Camera-type eye (tissue), 1 donor: ENCODE measurements at places on chromosomes 7 and 10. TPM values are rescaled to one million over a fixed set of nuclear protein-coding genes. Genes with fewer than 3 reads are reported as not detected.

The ANKRD30A gene
- total RNA-seq: not detected

The PILRA gene
- 1.8 TPM for total RNA-seq

The CALML5 gene
- total RNA-seq: 3.3 TPM

The PDE6C gene
- total RNA-seq: 4.2 TPM

The IDI2 gene
- not detected for total RNA-seq

The ABCB1 gene
- 8.0 TPM for total RNA-seq

The IFIT2 gene
- 8.1 TPM for total RNA-seq

The ITIH5 gene
- total RNA-seq: 49.9 TPM

The TRIM50 gene
- total RNA-seq: not detected

The MSANTD7 gene
- 28.4 TPM for total RNA-seq

The TFPI2 gene
- total RNA-seq: 57.5 TPM

The FANK1 gene
- total RNA-seq: 3.1 TPM

The CPA4 gene
- total RNA-seq: 3.6 TPM

The EEPD1 gene
- 21.3 TPM for total RNA-seq

The RSPH10B2 gene
- total RNA-seq: not detected

The HSPA12A gene
- 35.0 TPM for total RNA-seq

The ANKRD61 gene
- total RNA-seq: not detected

The TMEM225B gene
- not detected for total RNA-seq

The TMEM196 gene
- 9.7 TPM for total RNA-seq

The NRF1 gene
- 41.8 TPM for total RNA-seq

The LIPJ gene
- 0.22 TPM for total RNA-seq

The AZGP1 gene
- 15.0 TPM for total RNA-seq

The PAPOLB gene
- total RNA-seq: 1.5 TPM

The GDF2 gene
- total RNA-seq: not detected

The ICA1 gene
- 12.9 TPM for total RNA-seq

The ITGA8 gene
- 42.4 TPM for total RNA-seq
